ENCODE measurements at places on chromosomes 1 and 21.

- DNase-seq: no peak
These were observed 101.9 kb downstream of the ZNF644 start for GRCh38 chr1:90919900-90920299.

DNA sequence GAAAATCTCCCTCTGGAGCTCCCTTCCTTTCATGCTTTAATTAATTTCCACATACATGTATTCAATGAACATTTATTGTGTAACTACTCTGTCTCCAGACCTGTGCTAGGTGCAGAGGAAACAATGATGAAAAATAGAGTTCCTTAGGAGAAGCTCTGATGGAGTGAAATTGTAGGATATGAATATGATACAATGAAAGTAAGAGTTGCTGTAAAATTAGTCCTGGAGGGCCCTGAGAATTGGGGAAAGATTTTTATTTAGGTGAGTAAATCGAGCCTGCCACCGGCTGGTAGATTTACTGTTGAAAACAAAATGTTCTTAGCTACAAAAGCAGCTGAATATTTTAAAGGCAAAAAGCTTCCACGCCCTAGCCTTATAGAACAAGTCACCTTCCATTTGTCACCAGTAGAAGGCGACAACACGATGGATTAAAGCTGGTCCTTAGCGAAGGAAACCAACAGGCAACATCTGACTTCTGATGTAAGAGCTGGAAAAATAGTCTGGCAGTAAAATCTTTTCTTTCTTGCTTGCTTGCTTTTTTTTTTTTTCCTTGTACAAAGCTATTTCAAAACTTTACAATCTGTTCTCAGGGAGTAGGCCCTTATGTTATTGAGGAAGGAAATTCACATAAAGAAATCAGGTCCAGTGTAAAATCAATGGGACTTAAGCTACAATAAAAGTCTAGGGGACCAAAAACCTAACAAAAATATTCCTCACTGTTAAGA lies 82.0 kb upstream of the ROR1 start:
- no peak for DNase-seq

- DNase-seq: no peak
These were observed 119.0 kb downstream of the PEX14 start for GRCh38 chr1:10593750-10594149.

GRCh38 chr21:31564439-31564838 lies 95.1 kb upstream of the SOD1 start:
- DNase-seq: no peak

GRCh38 chr1:24745711-24746413 lies 615 bp downstream of the CLIC4 start:
- DNase-seq: peak; percentile 16

GRCh38 chr1:228279722-228280105 lies 71.9 kb downstream of the OBSCN start:
- DNase-seq: no peak

DNA sequence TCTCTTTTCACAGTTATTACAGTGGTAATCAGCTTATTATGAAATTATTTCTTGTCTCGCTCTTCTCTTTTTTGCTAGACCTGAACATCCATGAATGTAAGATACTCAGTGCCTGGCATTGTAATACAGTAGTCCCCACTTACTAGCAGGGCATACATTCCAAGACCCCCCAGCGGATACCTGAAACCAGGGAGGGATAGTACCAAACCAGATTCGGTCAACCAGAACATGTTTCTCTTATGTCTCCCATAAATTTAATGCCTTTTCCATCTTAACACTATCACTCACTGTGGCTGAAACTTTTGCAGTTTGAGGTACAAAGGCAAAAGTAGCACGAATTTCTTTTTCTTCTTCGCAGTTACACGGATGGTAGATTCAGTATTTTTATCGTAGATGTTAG lies 24.6 kb upstream of the B3GALT2 start:
- no peak for DNase-seq

- DNase-seq: no peak
These were observed 23.1 kb downstream of the SPATA6 start for GRCh38 chr1:48448932-48449331.

DNA sequence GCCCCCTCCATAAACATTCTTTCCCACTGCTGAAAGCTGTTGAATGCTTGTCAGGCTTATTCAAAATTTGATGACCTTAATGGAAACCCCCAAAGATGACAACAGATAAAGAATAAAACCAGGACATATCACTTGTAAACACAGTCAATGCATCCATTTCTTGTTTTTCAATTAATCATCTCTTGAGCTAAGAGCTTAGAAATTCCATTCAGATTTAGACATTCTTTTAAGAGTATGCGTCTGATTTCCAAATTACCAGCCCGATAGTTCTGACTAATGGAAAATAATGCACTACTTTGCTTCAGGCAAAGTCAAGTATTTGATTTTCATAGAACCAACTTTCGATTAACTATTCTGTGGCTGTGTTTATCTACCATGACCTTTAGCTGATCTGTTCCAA lies 100.6 kb upstream of the RUNX1 start:
- DNase-seq: no peak

- no peak for DNase-seq
These were observed 97.5 kb upstream of the ARHGEF16 start for GRCh38 chr1:3356827-3357460.

DNA sequence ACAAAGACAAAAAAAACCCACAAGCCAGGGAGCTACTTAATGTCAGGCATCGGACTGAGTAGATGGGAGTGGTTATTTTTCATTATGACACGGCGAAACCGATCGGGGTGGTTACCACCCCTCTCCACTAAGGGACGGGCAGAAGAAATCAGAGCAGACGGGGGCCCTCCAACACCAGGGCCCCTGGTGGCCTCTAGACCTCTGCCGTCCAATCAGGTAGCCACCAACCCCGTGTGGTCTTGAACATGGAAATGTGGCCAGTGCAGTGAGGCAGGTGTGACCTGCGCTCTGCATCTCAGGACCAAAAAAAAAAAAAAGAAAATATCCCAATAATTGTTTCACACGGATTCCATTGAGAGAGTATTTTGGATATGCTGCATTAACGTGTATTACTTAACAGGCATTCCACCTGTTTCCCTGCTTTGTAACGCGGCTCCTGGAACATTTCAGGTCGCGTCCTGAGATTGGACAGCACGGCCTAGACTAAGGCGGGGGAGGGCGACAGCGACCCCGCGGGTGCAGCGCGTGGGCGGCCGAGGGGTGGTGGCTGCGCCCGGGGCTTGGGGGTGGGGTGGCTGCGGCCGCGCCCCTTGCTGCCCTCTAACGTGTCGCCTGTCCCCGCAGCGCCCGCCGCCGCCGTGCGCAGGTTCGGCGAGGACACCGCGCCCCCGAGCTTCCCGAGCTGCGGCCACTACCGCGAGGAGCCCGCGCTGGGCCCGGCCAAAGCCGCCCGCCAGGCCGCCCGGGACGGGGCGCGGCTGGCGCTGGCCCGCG lies 48.3 kb downstream of the SIM2 start:
- DNase-seq: no peak

DNA sequence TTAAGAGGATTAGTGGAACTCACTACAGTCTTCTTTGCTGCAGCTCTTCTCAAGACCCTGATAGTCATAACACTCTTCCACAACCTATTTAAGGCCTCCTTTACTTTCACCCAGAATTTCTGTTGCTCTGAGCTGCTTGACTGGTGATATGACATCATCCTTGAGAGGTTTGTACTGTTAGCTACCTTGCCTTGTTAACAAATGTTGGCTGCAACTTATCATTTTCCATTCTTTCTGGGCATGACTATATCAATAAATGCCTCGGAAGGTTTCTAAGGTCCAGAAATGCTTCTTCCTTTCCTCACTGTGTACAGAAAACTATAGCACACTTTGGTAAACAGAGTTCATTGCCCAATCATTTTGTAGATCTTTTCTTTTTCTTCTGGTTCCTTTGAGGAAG lies 1292.2 kb upstream of the TMPRSS15 start:
- DNase-seq: no peak

GRCh38 chr21:43693981-43694380 lies 24.9 kb upstream of the PDXK start:
- no peak for DNase-seq

GRCh38 chr1:119866451-119866850 lies 29.9 kb downstream of the ADAM30 start:
- no peak for DNase-seq

GRCh38 chr21:45513003-45513717 lies 29.1 kb downstream of the SLC19A1 start:
- DNase-seq: no peak

GRCh38 chr21:45974073-45975019 lies 7.2 kb upstream of the COL6A1 start:
- DNase-seq: peak; percentile 30

DNA sequence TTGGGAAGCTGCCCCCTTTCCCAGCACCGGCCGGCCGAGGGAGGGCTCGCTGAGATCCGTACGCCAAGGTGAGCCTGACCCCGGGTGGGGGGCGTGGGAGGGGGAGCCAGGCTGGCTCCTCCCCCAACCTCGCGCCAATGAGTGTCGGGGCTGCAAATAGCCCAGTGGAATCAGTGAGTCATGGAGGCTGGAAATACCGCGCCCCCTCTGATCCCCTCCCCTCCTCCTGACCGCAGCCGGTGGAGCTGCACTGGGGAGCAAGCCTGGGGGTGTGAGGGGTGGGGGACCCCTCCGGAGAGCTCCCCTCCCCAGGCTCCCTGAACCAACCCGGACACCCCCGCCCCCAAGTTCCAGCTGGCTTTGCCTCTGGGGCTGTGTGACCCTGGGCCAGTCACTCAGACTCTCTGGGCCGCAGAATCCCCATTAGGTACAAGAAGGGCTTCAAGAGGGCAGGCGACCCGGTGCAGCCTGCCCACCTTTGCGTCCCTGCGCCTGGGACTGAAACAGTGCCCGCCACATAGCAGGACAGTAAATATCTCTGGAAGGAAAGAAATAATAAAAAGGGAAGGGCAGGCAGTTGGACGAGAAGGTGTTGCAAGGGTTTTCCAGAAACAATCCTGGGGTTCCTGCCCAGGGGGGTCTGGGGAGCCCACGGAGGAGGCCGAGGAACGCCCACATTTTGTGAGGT lies 4.5 kb downstream of the HSPB7 start:
- DNase-seq: peak; percentile 79

DNA sequence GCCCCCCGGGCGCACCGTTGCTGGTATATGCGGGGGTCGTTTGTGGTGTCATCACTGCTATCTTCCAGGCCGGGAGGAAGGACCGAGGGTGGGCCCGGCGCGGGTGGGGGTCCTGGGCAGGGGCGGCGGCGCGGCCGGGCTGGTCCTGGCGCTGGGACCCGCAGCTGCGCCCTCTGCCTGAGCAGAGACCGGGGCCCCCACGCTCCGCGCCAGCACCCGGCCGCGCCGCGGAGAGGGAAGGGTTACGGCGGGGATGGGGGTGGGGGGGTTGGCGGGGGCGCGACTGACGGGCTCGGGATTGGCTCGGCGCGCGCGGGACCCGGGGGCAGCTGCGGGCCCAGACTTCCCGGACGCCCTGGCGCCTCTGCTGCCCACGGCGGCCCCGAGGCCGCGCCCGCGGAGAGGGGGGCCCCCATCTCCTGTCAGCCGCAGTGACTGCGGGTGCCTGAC lies 13.8 kb upstream of the SAMD11 start:
- no peak for DNase-seq

Measured in stimulated activated CD4-positive, alpha-beta T cell treated with anti-CD3 and anti-CD28 coated beads, Interleukin-4, amount 100 ng/mL, for 4 hours (primary cell).